ENCODE measurements at places on chromosomes 5 and 9.

DNA sequence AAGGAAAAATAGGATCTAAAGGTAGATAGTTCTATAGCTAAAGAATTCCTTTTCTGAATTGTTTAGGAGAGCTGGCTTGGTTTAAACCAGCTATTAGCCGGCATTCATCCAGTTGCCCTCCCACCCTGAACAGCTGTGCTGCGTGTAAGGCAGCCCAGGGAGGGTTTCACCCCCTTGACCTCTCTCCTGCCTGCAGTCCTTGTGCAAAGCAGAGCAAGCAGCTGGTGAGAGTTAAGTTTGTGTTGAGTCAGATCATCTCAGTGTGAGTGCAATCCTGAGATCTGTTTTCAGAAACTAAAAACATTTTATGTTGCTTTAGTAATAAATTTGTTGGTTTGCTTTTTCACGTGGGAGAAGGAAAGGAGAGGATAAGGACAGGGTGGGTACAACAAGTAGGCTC is 13.0 kb downstream of the SLC25A25 start:
- ATAC-seq = no peak

- ATAC-seq = no peak
Measured at GRCh38 chr9:134548185-134548584, 93.4 kb upstream of the COL5A1 start.

- ATAC-seq = no peak
Measured at GRCh38 chr9:137085920-137086530, 760 bp upstream of the MAN1B1 start.

DNA sequence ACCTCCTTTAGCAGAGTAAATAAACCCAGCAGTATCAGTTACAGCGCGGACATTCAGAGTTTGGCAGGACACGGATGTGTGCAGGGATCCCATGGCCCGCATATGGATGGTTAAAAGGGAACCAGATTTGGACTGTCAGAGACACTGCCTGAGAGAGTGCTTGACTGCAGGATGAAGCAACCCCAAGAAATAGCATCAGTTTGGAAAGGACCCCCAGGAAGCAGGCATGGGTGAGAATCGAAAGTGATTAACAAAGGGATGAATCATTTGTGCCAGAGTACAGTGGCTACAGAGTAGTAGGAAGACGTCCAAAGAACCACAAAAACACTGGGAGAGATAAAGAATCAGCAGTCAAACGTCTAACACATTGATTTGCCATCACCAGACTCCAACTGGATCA is 5.5 kb downstream of the C7 start:
- ATAC-seq = no peak

- peak; percentile 81 for ATAC-seq
Measured at GRCh38 chr9:19999491-20000057, 210.7 kb upstream of the SLC24A2 start.

- no peak for ATAC-seq
Measured at GRCh38 chr5:65765582-65765981, 43.6 kb downstream of the NLN start.

GRCh38 chr9:98168941-98169488 is 23.4 kb downstream of the CORO2A start:
- ATAC-seq = peak; percentile 95

GRCh38 chr5:73564675-73565074 is 764 bp downstream of the ANKRA2 start:
- no peak for ATAC-seq

GRCh38 chr9:91963711-91964240 is 13.7 kb upstream of the ROR2 start:
- ATAC-seq = no peak

DNA sequence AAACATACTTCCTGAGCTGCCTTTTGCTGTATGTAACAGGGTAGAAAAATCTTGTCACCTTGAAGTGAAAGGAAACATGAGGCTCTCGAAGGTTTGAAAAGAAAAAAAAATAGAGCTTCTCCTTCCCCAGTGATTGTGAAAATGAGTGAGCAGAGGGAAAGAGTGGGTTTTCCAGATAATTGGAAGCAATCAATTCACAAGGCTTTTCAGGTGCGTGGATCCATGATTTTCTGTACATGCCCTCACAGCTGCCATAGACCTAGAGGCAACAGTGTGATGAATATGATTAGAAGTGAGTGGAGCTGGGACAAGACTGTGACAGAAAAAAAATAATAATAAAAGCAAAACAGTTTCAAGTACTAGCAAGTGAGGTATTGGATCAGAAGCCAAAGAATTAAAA is 1422.5 kb upstream of the CDH6 start:
- ATAC-seq = no peak

DNA sequence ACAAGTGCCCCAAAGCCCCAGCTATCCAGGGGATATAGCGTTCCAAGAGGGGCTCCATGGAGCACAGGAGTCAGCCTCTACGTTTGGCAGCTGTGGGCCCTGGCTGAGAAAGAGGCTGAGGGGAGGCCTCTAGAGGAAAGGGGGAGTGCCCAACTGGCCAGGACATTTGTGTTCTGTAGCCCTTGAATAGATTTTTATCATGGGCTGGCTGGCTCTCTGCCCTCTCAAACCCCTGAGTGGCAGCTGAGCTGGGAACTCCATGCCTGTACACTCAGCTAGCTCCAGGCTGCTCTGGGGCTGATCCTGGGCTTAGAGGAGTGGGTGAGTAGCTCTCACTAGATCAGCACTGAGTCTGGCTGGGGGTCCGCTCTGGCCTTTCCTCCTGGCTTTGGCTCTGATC is 285.0 kb downstream of the ZSWIM6 start:
- no peak for ATAC-seq

DNA sequence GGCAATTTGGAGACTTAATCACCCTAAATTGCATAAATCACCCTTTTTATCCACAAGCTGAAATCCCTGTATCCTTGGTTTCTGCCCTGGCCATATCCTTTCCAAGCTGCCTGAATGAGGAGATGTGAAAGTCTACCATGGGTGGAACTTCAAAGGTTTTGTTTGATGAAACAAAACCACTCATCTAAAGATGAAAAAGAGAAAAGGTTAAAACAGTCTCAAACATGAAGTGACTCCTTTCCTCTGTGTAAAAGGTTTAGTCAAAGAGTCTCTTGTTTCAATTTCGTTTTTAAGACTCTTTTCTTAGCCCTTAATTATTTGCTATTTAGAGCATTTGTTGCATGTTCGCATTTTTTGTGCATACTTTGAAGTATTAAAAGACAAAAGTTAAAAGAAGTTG is 11.2 kb downstream of the SLC45A2 start:
- ATAC-seq = no peak

DNA sequence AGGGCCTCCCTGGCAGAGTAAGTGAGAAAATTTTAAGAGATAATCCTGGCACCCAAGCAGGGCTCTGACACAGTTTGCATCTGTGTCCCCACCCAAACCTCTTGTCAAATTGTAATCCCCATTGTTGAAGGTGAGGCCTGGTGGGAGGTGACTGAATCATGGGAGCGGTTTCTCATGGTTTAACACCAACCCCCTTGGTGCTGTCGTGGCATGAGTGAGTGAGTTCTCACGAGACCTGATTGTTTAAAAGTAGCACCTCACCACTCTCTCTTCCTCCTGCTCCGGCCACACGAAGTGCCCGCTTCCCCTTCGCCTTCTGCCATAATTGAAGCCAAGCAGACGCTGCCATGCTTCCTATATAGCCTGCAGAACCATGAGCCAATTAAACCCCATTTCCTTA is 80.1 kb downstream of the FBXW11 start:
- peak; percentile 91 for ATAC-seq

Measured in stimulated activated memory B cell treated with anti-CD40 and anti-IgM and Interleukin-4, amounts not matched to agents 10 μg/mL and 1 μg/mL and 100 μg/mL, for 72 hours (primary cell).